ENCODE measurements at places on chromosomes 5 and 9. TPM values are rescaled to one million over a fixed set of nuclear protein-coding genes. Genes with fewer than 3 reads are reported as not detected.

GRCh38 chr9:96327694-96328352 lies 25.8 kb upstream of the HSD17B3 start:
- DNase-seq: peak; percentile 41

DNA sequence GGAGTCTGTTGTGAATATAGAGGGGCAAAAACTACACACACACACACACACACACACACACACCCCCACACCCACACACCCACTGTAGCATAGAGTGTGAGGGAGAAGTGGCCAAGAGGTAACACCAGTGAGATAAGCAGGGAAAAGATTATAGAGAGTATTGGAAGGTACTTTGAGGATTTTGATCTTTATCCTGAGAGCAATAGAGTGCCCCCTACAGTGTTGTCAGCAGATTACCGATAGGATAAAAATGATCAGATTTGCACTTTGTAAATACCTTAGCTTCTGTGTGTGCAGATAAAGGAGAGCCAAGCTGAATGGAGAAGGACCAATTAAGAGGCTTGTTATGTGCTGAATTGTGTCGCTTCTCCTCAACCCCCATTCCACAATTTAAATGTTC lies 32.3 kb downstream of the ERCC6L2 start:
- no peak for DNase-seq

DNA sequence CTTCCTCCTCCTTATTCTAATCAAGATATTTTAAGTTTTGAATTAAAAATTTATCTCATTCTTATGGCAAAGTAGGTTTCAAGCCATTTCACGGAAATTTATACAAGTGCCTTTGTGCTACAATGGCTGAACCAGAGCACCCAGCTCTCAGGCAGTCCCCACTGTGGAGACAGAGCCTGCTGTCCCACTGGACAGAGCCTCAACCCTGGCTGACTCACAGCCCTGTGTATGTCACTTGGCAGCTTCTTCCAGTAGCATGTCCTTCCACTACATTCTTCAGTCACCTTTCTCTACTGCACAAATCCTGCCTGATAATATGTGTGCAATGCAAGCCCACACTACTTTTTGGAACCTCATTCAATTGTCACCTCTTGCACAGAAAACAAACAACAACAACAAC lies 253.1 kb downstream of the PDE4D start:
- no peak for DNase-seq

Gene PCDHA6
- total RNA-seq: 26.8 TPM

Gene MOB3B
- total RNA-seq: 5.6 TPM

Gene FBXL7
- total RNA-seq: 7.8 TPM

GRCh38 chr5:159782197-159782994 lies 133.9 kb upstream of the ADRA1B start:
- no peak for DNase-seq

DNA sequence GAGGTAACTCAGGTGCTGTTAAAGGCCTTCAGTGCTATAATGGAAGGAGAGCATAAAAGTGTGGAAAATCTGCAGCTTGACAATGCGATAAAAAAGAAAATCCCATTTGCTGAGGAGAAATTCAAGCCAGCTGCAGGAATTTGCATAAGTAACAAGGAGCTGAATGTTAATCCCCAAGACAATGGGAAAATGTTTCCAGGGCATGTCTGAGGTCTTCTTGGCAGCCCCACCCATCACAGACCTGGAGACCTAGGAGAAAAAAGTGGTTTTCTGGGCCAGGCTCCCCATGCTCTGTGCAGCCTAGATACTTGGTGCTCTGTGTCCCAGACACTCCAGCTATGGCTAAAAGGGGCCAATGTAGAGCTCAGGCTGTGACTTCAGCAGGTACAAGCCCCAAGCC lies 1159.6 kb downstream of the CDH18 start:
- DNase-seq: no peak

Gene SPAG8
- 4.0 TPM for total RNA-seq

DNA sequence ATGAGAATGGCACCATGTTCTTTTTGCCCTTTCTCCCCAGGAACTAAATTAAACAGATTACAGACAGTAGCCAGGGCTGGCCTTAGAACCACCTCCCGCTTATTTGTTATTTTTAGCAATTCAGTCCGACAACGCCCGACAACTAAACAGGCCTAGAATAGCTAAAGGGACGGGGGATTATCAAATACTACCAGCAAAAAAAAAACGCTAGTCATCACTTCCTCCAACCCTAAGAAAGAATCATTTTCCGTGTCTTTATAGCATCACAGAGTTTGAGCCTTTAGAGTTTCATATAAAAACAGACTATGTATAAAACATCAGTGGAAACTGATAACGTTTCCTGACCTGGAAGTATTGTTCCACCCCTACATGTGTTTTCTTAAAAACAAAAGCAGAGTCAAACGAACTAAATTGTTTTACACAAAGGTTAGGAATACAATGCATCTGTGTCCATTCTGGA lies 35.3 kb downstream of the PFDN1 start:
- no peak for DNase-seq

GRCh38 chr5:32628049-32628844 lies 42.9 kb downstream of the SUB1 start:
- DNase-seq: no peak

GRCh38 chr9:31908891-31909480 lies 475.5 kb upstream of the ACO1 start:
- no peak for DNase-seq

- DNase-seq: no peak
Measured at GRCh38 chr9:89440951-89441654, 56.8 kb downstream of the SEMA4D start.

DNA sequence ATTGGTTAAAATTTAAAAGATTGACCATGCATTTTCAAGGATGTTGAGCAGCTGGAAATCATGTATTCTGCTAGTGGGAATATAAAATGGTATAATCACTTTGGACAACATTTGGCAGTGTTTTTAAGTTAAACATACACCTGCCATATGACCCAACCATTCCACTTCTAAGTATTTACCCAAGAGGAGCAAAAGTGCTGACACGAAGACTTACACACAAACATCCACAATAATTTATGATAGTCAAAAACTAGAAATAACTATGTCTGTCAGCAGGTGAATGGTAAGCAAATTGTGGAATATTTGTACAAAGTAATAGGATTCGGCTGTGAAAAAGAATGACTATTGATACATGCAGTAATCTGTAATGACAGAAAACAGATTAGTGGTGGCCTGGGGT lies 30.7 kb upstream of the SRP19 start:
- DNase-seq: no peak

DNA sequence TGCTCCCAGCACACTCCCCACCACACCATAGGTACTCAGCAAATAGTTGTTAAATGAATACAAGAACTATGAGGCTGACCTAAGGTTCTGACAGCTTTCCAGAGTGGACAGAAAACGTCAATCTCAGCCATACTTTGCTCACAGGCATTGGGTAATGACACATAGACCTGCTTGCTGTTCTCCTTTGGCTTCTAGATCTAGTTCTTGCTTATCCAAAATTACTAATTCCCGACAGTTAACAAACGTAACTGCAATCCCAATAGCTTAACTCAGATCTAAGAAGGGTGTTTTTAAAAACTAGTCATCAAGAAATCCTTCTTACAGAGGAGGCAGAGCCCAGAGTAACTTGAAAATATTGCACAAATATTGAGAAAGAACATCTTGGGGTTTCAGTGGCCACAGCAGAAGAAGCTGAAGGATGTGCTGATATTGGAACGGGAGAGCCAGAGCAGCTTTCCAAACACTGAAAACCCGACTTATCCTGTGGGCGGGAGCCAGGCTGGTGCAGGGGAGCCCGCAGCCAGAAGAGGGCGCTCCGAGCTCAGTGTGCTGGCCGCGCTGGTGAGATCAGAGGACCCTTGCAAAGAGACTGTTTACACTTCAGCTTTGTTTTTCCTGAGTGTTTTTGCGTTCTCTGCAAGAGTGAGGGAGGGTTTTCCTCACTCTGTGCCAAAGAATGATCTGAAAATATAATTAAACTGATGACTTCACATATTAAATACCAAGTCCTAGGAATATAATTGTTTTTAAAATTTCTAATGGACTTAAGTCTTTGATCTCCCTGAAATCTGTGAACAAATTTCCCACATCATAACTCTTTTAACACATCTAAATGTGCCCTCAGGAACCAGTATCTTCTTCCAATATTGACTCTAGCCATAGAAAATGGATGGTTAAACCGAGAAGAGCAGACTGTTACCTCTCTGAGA lies 30.3 kb downstream of the FGF1 start:
- peak; percentile 92 for DNase-seq

Data from cerebellum (tissue), 4 donors.